GM12892 (cell line): ENCODE measurements at places on chromosomes 11 and 22.
A peak's percentile ranks its signal among the peaks of the same experiment; 100 is the strongest.

DNA sequence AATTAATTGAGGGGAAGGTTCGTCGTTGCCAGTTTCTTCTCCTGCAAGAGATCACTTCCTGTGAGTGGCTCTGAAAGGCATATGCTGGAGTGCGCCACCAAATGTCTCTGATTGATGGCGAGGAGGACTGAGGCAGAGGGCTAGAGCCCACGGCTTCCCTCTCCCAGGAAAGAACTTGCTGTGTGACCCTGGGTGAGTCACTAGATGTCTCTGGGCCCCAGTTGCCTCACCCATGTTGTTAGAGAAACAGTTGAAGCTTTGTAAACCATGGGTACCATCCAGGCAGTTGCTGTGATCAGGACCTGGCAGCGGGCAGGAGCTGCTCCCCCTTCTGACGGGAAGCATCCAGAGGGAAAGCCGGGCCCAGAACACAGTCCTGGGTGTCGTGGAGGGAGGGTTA lies 3.2 kb downstream of the ABCG4 start:
- DNase-seq: no peak

- DNase-seq: peak; percentile 44
Measured at GRCh38 chr22:41862530-41863266, 29.8 kb downstream of the SREBF2 start.

GRCh38 chr11:113724778-113725177 lies 18.7 kb upstream of the TMPRSS5 start:
- DNase-seq: no peak

- no peak for DNase-seq
Measured at GRCh38 chr11:125210066-125210465, 45.5 kb downstream of the PKNOX2 start.

DNA sequence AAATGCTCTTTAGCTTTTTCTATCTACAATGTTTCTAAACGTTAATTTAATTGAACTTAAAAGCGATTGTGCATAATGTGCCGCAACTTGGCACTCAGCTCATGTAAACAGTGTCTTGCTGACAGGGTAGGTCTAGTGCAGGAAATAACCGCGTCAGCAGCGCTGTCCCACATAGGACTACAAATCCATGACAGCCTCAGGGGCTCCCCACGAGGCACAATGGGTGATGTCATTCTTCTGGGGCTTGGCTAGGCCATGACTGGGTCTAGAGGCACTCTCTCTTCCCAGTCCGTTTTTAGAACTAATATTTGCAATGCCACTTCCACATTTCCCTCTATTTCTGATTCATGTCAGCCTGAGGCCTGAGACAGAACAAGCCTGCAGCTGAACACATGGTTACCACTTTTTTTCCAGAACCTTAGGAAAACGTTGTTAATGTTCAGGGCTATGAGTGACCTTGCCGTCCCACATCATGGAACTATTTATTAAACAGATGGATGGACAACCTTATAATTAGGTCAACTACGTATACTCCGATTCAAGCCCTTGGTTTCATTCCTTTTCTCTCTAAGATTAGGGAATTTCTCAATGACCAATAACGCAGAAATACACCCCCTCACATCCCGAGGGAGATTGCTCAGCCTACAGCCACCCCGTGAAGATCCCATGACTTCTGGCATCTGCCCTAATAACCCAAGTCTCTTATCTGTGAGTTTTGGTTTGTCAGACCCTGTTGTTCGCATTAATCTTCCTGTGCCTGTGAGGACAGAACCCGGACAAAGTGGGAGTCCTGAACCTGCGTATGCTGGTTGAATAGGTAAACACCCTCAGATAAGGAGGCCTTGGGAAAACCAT lies 19.4 kb upstream of the SNX32 start:
- DNase-seq: no peak

- no peak for DNase-seq
Measured at GRCh38 chr11:96188243-96189006, 154.6 kb downstream of the MAML2 start.

- no peak for DNase-seq
Measured at GRCh38 chr22:37229012-37229804, 14.9 kb downstream of the RAC2 start.

- no peak for DNase-seq
Measured at GRCh38 chr22:33073989-33074418, 15.8 kb upstream of the SYN3 start.

DNA sequence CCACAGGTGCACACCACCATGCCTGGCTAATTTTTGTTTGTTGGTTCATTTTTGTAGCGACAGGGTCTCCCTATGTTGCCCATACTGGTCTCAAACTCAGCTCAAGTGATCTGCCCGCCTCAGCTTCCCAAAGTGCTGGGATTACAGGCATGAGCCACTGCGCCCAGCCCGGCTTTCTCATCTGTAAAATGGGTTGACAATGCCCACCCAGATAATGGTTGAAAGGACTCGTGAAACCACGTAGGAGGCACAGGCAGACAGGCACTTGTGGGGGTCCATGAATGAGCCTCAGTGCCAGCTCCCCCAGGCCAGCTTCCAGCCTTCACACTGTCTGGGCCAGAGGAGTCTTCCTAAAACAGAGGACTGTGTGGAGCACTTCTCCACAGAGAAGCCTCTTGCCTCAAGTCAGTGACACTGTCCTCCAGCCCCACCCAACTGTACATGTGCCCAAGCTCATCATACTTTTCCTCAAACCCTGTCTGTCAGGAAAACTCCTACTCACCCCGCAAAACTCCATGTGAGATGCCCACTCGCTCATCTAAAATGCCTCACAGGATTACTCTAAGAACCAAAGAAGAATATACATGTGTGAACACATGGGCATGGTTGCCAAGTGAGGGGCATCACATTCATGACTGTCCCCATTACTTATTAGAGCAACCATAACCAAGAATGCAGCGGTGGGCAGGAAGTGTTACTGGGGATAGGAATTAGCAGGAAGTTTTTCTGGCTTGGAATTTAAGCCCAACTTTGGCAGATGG lies 32.1 kb upstream of the WNT7B start:
- no peak for DNase-seq

DNA sequence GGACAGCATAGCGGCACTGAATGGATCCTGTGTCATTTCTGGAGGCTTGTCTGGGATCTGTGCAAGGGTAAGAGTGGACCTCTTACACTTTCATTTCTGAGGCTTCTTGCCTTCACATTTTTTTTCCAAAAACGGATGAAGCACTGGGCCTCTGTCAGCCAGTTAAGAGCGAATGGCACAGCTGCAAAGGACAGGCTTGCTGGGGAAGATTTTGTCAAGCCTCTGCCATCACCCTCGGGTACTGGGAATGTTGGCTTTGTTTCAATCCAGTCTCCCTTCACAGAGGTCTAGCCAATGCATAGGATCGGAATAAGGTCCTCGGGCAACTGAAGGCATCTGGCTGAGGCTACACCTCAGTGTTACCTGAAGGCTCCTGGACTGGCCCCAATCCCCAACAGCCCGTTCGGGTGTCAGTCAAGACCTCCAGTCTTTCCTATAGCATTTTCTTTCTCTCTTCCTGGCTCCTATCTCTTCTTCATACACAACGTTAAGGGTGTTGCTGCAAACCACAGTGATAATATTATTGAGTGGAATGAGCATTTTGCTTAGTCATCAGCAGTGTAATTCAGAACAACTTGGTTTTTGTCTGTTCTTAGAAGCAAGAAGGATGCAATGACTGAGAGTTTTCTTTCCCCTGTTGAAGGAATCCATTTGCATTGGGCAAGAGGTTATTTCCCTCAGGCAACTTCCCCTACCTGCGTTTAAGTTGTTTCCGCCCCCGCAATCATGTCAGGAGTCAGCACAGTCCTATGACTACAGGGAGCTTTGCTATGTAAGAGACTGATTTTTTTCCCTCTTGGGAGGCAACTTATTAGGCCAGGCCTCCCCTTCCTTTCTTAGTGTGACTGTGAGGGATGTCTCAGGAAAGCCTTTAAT lies 22.8 kb downstream of the NPAT start:
- peak; percentile 36 for DNase-seq

GRCh38 chr11:47257517-47258316 lies at the start of gene NR1H3:
NR1H3 (plus strand) TSS chr11:47257996; CDS start chr11:47259217, 1,221 bp downstream.
- DNase-seq: no peak

DNA sequence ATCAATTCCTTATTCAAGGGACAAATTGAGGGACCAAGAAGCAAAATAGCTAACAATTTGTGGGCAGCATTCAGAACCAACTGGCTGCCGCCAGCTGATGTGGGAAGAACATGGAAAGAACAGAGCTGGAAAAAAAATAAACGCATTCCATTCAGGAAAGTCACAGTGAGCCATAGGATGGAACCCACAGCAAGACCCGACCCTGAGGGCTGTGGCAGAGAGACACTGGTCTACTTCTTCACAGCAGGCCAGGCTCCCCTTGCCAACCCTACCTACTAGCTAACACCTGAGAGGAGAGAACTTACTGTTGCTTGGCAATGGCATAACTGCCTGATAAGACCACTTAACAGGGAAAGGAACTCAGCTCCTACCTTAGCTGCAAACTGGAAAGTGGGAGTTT lies 123.5 kb upstream of the APOA1 start:
- no peak for DNase-seq

- no peak for DNase-seq
Measured at GRCh38 chr11:131889760-131890581, 519.6 kb downstream of the NTM start.

DNA sequence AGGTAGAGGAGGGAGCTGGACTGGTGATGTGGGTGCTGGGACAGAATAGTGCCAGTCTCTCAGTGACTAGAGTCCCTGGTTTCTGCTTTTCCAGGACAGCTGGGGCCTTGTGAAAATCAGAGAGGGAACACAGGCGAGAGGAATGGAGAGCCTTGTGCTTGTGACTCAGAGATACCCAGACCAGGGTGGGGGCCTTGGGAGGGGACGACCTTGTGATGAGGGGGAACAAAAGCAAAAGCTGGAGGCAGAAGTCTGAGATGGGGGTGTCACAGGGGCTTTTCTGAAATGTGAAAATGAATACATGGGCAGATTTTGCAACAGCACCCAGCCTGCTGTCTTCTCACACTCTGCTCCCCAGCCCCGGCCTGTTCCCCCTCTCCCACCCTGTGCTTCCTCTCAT lies 3.4 kb upstream of the NR1H3 start:
- DNase-seq: no peak

- no peak for DNase-seq
Measured at GRCh38 chr11:73200256-73200655, 17.8 kb upstream of the P2RY2 start.

- no peak for DNase-seq
Measured at GRCh38 chr11:13104619-13105236, 95.6 kb downstream of the RASSF10 start.

DNA sequence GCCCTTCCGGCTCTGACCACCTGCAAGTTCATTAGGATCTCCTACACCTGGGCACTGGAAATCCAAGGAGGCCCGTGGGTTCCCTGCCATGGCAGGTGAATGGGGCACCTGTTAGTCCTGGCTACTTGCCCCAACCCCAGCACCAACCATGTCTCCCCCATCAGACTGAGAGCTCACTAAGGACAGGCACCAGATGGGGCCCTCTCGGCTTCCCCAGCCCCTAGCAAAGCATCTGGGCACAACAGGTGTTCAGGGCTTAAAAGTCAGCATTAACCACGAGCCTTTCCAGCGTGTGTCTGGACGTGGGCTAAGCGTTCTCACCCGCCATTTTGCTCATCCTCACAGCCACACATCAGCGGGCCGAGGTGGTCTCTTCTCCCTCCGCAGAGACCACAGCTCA lies 2.2 kb downstream of the SULT4A1 start:
- DNase-seq: no peak

DNA sequence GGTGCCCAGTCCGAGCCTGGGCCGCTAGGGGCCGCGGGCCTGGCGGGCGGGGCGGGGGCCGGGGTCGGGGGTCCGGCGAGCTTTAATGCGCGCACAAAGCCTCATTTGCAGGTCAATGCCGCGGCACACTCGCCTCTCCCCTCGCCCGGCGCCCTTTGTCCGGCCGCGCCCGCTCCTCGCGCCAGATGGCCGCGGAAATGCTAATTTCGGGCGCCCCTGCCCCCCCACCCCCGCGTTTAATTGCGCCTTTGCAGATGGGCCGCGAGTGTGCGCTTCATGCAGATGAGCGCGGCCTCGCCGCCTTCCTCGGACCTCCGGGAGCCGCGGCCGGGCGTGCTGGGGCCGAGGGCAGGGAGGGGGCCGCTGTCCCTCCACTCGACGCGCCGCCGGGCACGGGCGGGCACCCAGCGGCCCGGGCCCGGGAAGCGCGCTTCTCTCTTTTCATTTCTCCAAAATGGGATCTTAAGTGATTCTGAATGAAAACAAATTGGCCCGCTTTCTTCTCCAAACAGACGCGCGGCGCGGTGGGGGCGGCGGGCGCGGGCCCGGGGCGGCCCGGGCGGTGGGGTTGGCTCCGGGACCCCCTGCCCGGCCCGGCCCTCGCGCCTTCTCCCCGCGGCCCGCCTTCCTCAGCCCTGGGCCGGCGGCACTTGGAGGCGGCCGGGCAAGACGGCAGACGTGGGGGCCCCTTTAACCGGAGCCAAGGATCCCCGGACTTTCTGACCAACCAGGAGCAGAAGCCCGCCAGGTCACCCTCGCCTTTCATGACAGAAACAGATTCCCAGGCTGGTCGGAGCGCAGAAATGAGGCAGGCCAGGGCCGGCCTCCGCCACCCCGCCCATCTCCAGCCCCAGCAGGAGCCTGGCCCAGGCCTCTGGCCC lies 22.9 kb downstream of the CDKN1C start:
- no peak for DNase-seq

DNA sequence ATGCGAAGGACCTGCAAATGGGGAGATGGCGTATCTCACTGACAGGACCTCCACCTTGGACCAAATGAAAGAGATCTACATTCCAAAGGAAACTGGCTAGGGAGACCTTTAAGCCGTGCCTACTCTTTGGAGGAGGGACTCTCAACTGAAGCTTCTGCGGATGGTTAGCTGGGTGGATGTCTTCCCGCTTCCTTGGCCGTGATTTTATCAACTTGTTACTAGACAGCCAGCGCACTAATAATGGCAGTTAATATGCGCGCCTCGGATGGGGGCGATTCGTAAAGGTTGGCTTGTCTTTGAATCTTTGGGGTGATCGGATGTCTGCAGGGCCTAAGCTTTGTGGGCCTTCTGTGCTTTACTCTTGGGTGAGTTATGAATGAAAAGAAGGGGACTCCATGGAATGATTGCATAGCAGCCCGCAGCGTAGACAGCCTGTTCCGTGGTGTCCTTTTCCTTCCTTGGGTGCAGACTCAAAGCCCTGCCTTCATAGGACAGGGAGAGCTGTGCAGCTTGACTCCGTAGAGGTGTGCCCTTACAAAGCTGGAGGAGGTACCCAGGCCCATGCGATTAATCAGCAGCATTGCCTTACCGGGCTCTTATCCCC lies 1.5 kb downstream of the ZNRF3 start:
- DNase-seq: no peak

GRCh38 chr11:30938810-30939209 lies 352.7 kb upstream of the MPPED2 start:
- DNase-seq: no peak

DNA sequence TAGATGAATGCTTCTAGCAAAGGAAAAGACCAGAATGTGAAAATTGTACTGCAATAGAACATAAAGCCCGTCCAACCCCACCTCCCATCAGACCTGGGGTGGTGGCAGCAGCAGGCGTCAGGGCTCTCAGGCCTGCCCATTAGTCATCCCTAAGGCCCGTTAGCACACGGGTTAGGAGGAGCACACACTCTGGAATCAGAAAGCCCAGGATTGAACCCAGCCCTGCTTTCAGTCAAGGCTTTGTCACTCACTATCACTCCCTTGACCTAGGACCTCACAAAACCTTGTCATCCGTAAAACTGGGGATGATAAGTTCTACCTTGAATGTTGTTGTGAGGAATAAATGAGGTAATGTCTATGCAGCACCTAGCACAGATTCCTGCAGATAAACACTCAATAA lies 26.9 kb downstream of the MICAL3 start:
- DNase-seq: no peak

GRCh38 chr11:86806903-86807302 lies 6.6 kb downstream of the PRSS23 start:
- no peak for DNase-seq
